ENCODE measurements at places on chromosomes 2 and 18.

GRCh38 chr2:213238753-213239495, 45.3 kb upstream of the SPAG16 start:
- peak; percentile 91 for DNase-seq

- DNase-seq = no peak
These were observed 48.7 kb downstream of the WDPCP start for GRCh38 chr2:63539416-63540162.

- DNase-seq = no peak
These were observed 84.1 kb downstream of the FBXO15 start for GRCh38 chr18:74063557-74063956.

- peak; percentile 16 for DNase-seq
These were observed 33.1 kb downstream of the SS18 start for GRCh38 chr18:26057344-26057773.

DNA sequence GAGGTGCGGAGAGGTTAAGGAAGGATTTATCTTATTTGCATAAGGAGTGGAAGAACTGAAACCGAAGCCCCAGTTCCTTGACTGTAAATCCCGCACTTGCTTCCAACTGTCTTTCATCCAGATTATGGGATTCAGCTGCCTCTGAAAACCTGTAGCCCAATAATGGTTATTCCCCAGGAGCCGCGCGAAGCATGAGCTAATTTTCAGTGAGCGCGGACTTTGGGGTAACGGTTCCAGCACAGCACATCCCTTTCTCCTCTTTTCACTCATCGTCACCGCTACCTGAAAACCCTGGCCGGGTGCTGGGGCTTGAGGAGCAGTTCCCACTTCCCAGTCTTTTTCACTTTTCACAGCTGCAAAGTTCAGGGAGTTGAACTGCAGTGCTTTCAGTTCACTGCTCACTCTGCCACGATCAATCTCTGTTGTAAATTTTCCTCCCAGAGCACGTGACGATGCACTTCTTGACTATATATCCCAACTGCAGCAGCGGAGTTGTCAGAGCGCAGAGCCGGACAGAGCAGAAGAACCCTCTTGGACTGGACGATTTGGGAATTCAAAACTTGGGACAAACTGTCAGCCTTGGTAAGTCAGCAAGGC, at the start of gene KCNE4:
TSS of gene KCNE4 (plus strand) at position 498 of the 597 bp plus-strand sequence. CDS start 641 bp downstream, outside the sequence.
- DNase-seq = peak; percentile 55

- DNase-seq = no peak
These were observed 8.9 kb downstream of the RAB31 start for GRCh38 chr18:9716780-9717563.

GRCh38 chr2:241224851-241225438, 36.5 kb downstream of the ANO7 start:
- no peak for DNase-seq

DNA sequence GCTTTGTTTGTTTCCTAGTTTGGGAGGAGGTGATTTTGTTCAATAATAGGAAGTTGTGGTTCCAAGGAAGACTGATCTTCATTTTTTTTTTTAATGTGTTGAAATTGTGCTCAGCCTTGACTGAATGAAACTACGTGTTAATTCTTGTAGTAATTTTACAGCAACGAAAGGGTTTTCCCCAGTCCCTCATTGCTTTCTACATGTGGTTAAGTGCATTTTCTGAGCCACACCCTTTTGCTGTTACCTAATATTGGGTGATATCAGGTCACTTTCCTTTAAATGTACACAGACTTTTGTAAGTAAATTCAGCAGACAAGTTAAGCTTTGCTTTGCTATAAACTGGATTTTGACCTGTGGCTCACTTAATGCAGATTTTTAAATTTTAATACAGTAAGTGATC, 73.6 kb downstream of the OTX1 start:
- no peak for DNase-seq

- DNase-seq = peak; percentile 69
These were observed 243.9 kb downstream of the PRKCE start for GRCh38 chr2:45895241-45895861.

GRCh38 chr18:68176901-68177300, 538.0 kb downstream of the TMX3 start:
- peak; percentile 12 for DNase-seq

GRCh38 chr2:108573061-108573460, 38.8 kb downstream of the LIMS1 start:
- no peak for DNase-seq

DNA sequence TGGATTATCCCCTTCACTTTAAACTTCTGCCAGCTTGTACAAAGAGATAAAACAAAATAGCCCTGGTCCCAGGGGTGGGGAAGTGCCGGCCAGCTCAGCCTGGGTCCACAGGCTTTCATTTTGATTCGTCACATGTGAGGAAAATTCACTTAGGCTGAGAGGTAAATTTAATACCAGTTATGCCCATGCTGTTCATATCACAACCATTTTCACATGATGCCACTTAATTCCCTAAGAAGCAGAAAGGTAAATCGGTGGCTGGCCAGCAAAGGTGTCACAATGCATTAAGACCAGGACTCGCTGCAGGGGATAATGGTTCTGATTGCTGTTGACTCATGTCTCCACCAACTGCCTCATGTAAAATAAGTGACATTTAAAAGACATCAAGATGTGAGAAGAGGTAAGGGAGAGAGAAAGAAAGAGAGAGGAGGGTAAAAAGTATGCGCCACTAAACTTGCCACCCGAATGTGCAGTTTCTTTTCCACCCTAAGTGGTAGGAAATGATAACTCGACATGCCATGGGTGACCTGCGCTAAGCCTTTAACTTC, 261.0 kb upstream of the SIX3 start:
- no peak for DNase-seq

DNA sequence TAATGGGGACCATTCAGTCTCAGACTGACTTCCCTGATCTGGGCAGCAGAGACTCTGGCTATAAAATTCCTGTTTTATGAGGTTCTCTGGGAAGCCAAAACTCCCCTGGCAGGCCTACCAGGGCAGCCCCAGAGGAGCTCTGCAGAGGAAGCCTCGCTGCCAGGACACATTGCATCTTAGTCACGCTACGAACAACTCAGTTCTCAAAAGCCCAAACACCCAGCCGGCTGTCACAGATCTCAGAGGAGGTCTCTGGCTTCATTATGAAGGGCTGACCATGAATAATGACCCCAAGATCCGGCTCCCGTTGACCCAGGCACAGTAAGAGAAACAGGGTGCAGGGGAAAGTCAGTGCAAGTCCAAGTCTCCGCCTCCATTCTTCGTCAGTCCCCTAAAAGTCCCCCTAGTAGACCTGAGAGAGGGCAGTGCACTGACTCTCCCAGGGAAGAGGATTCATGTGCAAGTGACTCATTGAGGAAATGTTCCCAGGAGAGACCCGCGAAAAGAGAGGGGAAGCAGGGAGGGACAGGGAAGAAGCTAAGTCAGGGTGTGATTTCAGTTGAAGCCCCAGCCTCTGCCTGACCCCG, 212.3 kb downstream of the CYP26B1 start:
- peak; percentile 52 for DNase-seq

GRCh38 chr2:132678483-132678882, 8.5 kb upstream of the LYPD1 start:
- no peak for DNase-seq

- no peak for DNase-seq
These were observed 556.9 kb upstream of the SETBP1 start for GRCh38 chr18:44123743-44124142.

DNA sequence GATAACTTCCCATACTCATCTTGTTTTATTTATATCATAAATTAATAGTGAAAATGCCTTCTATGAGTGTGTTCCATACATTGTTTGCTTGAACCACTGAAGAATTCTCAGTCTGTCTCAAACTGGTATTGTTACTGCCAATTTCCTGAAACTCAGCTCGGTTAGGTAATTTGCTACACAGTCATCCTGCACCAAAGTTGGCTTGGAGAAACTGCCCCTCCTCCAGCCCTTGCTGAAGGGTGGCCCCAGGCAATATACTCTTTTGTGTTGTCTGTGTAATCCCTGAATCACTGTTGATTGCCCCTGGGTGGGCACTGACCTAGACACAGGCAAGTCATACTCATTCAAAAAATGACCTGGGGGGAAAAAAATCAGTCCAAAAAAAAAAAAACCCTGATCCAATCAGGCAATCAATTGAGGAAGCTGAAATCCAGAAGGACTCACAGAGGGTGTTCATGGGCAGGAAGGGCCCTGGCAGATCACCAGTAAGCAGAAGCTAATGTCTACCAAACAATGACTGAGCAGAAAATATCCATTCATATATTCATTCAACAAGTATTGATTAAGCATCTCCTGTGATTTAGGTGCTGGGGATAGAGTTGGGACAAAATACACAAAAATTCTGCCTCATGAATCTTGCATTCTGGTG, 3.8 kb upstream of the SESTD1 start:
- no peak for DNase-seq

DNA sequence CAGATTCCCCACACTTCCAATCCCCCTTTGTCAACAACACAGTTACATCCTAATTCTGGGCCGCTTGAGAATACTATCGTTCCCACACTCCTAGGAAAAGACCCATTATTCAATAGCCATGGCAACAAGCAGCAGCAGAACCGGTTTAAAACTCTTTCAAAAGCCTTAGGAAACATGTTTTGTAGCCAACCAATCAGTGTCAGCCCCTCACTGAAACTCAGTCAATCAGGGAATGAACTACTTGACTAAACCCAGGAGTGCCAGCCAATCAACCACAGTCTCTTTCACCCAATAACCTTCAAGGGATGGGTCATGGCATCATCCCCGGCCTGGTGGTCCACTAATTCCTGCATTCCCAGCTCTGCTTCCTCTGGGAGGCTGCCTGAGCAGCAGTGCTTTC, 204.8 kb upstream of the HS6ST1 start:
- no peak for DNase-seq

GRCh38 chr2:25036221-25036559, 5.7 kb upstream of the EFR3B start:
- DNase-seq = no peak

- no peak for DNase-seq
These were observed 9.4 kb upstream of the AGFG1 start for GRCh38 chr2:227462462-227462951.

DNA sequence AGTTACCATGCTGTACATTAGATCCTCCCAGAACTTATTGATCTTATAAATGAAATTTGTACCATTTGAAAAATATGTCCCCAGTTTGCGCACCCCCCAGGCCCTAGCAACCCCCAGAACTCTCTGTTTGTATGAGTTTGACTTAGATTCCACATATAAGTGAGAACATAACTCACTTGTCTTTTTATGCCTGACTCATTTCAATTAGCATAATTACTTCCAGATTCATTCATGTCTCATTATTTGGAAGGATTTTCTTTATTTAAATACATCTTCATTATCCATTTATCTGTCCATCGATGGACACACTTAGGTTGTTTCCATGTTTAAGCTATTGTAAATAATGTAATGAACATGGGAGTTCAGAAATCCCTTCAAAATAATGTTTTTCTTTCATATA, 705.9 kb downstream of the CCDC85A start:
- no peak for DNase-seq

DNA sequence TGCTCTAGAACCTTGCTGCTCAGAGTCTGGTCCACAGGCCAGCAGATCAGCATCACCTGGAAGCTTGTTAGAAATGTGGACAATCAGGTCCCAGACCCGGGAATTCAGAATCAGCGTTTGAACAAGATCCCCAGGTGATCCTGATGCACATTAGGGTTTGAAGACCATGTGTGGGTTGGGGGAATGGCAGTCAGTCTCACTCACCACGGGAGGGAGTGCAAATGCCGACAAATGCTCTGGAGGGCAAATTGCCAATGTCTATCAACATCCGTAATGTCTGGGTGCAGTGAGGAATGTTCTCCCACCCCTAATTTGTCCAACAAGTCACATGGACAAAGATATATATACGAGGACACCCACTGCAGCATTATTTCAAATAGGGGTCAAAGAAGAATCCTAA, 34.5 kb downstream of the INPP5D start:
- DNase-seq = no peak

- DNase-seq = no peak
These were observed 172.9 kb downstream of the SLC8A1 start for GRCh38 chr2:40279001-40279400.

DNA sequence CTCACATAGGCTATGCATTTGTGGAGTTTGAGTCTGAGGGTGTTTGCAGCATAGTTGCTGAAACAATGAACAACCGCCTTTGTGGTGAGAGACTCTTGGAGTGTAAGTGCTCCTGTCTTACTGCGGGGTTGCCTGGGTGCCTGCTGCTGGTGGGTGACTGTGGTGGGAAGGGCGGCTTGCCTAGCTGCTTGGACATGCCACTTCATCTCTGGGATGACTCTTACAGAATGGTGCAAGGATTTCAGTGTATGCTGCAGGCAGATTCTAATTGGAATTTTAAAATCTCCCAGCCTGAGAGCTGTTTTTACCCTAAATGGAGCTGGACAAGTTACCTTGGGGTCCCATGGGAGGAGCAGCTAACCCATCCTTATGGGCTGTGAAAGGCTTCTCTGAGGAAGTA, 50.1 kb downstream of the CYP27C1 start:
- DNase-seq = no peak

- DNase-seq = no peak
These were observed 7.2 kb downstream of the HADHB start for GRCh38 chr2:26251893-26252292.

- DNase-seq = no peak
These were observed 113.6 kb downstream of the LAMA3 start for GRCh38 chr18:23802817-23803216.

GRCh38 chr2:228657807-228658402, 476.4 kb upstream of the SPHKAP start:
- peak; percentile 23 for DNase-seq

- no peak for DNase-seq
These were observed 71.1 kb downstream of the RFTN2 start for GRCh38 chr2:197604117-197604860.

- no peak for DNase-seq
These were observed 47.3 kb downstream of the QPCT start for GRCh38 chr2:37391711-37392110.

DNA sequence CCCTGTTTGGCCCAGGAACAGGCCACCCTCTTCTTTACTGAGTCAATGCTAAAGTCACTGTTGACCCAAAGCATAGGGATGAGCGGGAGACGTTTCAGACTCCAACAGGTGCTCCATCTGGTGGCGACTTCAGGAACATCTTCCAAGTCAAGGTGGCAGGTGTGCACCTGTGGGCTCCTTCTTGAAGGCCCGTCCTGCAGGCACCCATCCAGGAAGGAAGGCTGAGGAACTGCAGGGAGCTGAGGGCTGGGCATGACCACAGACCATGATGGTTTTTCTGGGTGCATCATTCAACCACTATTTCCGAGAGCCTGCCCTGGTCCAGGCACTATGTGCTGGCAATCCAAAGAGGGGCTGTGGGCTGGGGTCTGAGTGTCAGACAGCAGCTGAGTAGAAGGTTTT, 142.8 kb downstream of the NDUFA10 start:
- DNase-seq = no peak

DNA sequence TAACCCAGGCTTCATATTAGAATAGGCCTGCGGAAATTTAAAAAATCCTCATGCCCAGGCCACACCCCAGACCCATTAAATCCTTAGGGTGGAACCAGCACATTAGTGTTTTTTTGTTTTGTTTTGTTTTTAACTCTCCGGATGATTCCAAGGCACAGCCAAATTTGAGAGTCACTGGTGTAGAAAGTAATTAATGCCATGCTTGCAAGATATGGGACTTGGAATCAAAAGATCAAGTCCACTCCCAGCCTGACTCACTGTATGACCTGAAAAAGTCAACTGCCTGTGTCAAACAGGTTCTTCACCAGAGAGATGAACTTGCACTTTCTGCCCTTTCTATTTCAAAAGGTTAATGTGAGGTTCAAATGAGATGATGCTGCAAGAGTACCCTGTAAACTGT, 310.3 kb upstream of the LYPD1 start:
- no peak for DNase-seq

GRCh38 chr2:45962177-45962921, 310.9 kb downstream of the PRKCE start:
- peak; percentile 64 for DNase-seq

GRCh38 chr2:164841719-164842623, at the start of gene COBLL1:
Gene COBLL1 (minus strand): TSS chr2:164841823. CDS start chr2:164841196, 627 bp downstream.
- DNase-seq = peak; percentile 35
